ENCODE measurements at places on chromosomes 12 and 14.

GRCh38 chr12:93387780-93388179 lies 10.1 kb downstream of the NUDT4 start:
- DNase-seq, result no peak

GRCh38 chr14:60178820-60179219 lies 13.6 kb upstream of the DHRS7 start:
- DNase-seq, result no peak

DNA sequence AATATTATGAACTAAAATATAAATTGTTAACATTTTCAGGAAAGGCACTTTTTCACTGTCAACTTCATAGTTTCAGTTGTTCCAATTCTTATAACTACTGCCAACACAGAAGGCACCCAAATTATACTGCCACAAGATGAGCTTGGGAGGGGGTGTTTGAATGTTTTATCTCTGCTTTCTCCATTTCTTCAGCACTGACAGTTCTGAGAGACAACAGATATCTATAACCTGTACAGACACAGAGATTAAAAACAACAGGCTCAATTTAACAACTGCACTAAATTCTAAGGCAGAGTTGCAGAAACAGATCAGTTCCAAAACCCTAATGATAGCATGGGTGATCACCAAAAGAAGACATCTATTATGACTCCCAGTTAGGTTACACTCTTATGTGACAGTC lies 12.8 kb downstream of the SCAF11 start:
- DNase-seq, result no peak

- DNase-seq, result no peak
Measured at GRCh38 chr14:87014856-87015255, 978.1 kb downstream of the GALC start.

GRCh38 chr14:31410048-31410650 lies 10.2 kb downstream of the HEATR5A start:
- DNase-seq, result no peak

All from activated naive CD4-positive, alpha-beta T cell (primary cell).